ENCODE measurements at places on chromosomes 2 and 18.

DNA sequence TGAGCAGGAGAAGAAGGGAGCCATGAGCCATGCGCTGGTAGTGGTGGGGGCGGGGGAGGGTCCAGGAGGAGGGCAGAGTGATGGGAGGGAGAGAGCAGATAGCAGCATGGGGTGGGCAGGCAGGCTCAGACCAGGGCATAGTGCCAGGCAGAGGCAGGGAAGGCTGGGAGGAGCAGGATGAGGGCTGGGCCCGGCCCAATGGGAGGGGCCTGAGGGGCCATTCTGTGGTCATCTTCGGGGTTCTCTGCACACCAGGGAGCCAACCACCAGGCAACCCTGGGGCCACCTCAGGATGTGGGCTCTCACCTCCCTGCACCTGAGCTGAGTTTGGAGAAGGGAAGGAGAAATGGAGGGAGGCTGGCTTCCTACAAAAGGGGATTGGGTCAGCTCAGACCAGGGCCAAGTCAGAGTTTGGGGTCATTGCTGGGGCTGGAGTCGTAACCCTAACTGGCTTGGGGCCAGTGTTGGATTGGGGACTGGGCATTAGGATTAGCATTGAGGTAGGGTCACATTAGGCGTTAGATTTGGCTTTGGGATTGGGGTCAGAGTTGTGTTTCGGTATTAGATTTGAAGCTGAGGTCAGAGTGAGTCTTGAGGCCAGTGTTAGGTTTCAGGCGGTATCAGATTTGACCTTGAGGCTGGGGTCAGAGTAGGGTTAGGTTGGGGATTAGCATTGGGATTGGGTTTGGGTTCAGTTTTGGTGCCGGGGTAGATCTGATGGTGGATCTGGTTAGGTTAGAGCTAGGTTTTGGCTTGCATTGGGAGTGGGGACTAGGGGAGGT lies 11.2 kb downstream of the VIL1 start:
- peak; percentile 46 for DNase-seq

- DNase-seq, result no peak
Observed at GRCh38 chr2:205439621-205440020, 242.7 kb upstream of the NRP2 start.

GRCh38 chr18:29254123-29254522 lies 1077.2 kb upstream of the CDH2 start:
- no peak for DNase-seq

DNA sequence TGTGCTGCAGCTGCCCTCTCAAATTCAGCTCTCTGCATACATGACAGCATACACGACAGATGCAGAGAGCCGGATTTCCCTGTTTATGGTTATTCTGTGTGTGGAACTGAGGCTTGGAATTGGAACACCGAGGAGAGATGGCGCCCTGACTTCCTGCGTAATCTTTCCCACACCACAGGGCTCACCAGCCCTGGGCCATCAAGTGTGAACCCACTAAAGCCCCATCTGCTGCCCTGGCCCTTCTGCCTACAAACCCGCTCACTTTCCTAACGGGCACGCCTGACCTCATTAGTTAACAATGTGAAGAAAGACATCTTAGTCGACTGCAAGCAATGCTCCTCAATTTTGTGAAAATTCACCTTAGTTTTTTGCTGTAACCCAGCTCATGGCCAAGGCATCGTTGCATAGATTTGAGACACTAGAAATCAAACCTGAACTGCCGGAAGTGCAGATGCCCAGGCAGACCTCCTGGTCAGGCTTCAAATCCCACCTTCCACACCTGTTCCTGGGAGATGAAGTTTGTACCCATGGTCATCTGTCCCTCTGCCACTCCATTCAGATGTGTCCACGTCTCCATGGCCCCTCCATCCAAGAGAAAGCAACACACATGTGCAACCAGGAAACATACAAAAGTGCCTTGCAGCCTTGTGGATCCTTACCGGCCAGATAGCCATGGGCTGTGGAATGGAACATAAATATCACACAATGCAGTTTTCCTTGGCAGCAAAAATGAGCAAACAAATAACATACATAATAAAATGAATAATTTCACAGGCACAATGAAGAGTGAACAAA lies 5.0 kb upstream of the CIDEA start:
- DNase-seq, result no peak
